Fibroblast of the conjunctiva (primary cell): ENCODE measurements at places on chromosomes 13 and 19.
A peak's percentile ranks its signal among the peaks of the same experiment; 100 is the strongest.

- DNase-seq: no peak
Measured at GRCh38 chr13:110251193-110251819, 55.7 kb downstream of the COL4A1 start.

DNA sequence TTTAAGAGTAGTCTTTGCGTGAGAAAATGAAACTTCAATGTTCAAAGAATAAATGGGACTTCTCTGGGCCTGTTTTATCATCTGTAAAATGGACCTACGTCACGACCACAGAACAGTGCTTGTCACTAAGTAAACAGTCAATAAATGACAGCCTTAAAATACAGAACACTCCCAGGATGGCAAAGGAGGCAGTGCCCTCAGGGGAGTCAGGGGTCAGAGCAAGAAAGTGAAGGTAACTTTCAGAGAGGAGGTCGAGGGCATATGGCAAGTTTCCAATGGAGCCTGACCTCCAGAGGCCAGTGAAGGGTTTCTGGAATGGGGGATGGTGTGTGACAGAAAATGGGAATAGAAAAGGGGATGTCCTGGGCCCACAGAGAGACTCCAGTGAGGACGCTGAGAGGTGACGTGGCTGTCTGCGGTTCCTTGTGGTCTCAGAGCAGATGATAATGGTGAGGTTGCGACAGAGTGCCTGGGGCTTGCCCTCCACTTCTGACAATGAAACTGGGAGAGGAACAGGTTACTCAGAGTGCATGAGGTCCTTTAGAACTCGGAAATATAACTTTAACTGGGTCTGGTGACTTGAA lies 91.8 kb downstream of the UBL3 start:
- DNase-seq: no peak

DNA sequence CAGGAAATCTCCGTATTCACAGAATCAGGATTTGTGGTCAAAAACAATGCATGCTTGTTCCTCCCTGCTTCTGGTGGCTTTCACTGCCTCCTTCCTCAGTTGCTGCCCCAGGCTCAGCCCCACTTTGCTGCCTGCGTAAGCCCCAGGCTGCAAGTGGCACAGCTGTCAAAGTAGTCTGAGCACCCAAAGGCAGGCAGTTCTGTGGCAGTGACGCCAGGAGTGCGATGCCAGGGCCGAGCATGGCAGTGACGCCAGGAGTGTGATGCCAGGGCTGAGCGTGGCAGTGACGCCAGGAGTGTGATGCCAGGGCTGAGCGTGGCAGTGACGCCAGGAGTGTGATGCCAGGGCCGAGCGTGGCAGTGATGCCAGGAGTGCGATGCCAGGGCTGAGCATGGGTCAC lies 77.3 kb upstream of the GPR183 start:
- no peak for DNase-seq

GRCh38 chr13:35855531-35856019 lies 275.6 kb downstream of the DCLK1 start:
- DNase-seq: no peak

DNA sequence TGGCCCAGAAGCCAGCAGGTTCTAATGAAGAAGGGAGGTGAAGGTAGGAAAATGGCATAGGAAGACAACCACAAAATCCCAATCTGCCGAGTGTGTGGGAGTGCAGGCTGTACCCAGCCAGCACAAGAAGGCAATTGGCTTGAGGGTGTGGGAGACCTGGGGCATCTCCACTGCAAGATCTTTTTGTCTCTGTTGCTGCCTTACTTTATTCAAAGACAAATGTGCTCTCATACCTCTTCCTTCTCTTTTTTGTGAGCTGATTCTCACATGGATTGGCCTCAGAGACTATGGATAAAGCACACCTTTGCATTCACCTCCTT lies 183.6 kb downstream of the ZNF536 start:
- no peak for DNase-seq

DNA sequence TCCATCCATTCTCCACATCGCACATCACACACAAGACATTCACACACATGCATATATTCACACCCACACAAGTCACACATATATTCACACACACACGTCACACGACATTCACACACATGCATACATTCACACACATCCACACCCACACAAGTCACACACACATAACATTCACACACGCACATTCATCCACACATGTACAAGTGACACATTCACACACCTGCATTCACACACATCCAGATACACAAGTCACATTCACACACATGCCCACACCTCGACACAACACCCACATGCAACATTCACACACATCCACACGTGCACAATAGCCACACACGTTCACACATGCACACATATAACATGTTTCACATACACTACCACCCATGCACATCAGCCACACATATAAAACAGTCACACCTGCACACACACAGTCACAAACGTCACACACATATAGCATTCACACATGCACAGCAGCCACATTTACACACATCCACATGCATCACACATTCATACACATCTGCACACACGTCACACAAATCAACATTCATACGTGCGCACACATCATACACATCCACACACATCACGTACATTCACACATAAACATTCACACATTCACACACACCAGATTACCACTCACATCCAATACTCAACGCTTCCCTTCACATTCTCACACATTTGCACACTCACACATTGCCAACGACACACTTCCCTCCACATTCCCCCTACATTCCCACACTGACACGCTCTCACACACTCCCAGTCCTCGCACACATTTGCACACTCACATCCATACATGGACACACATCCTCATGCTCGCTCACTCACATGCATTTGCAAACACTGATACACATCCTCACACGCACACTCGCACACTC lies 41.0 kb downstream of the ANKRD10 start:
- no peak for DNase-seq

GRCh38 chr19:6062274-6062673 lies 48.0 kb downstream of the RFX2 start:
- DNase-seq: no peak

GRCh38 chr13:66528944-66529576 lies 701.1 kb downstream of the PCDH9 start:
- DNase-seq: no peak

GRCh38 chr19:10603084-10603872 lies 16.2 kb upstream of the AP1M2 start:
- no peak for DNase-seq

GRCh38 chr19:39765091-39766076 lies 13.3 kb upstream of the LEUTX start:
- DNase-seq: peak; percentile 9

- DNase-seq: no peak
Measured at GRCh38 chr13:36210738-36211137, 3.6 kb downstream of the SOHLH2 start.

GRCh38 chr13:104382951-104383350 lies 1316.7 kb upstream of the SLC10A2 start:
- no peak for DNase-seq

GRCh38 chr19:57830071-57830602 lies at the start of gene ZNF587B:
Gene ZNF587B, plus strand, starts transcription at chr19:57830299. Its CDS starts 230 bp downstream, at chr19:57830529.
- DNase-seq: peak; percentile 42
